Activated CD8-positive, alpha-beta memory T cell treated with anti-CD3 and anti-CD28 coated beads for 1 hour (primary cell): ENCODE measurements at places on chromosomes 5 and 9.

DNA sequence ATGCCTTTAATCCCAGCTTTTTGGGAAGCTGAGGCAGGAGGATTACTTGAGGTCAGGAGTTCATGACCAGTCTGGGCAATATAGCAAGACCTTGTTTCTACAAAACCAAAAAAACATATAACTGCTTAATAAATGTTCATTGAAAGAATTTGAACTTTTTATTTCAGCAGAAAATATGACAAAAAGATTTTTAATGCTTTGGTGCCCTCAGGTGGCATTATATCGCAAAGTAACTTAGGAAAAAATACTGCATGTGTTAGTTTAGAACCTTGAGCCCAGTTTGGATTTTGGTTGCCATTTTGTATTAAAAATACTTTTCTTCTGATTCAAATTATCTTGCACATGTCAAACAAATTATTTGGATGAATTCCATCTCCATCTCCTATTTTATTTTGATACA is 103.2 kb downstream of the GPBP1 start:
- no peak for DNase-seq

DNA sequence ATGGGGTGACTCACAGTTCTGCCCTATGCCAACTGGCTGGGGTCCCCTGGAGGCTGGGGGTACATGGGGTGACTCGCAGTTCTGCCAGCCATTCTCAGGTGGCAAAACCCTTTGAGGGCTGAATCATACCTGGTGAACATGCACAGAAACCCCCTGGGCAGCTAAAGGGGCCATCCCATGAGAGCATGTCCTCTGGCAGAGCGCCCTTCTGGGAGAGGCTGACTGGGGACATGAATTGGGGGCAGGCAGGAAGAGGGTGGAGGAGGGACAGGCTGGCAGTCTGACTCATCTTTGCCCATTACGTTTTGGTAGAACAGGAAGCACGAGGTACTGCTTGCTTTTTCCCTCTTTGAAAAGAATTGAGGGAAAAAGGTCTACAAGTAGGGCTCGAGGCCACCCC is 16.7 kb downstream of the TRAF1 start:
- no peak for DNase-seq

DNA sequence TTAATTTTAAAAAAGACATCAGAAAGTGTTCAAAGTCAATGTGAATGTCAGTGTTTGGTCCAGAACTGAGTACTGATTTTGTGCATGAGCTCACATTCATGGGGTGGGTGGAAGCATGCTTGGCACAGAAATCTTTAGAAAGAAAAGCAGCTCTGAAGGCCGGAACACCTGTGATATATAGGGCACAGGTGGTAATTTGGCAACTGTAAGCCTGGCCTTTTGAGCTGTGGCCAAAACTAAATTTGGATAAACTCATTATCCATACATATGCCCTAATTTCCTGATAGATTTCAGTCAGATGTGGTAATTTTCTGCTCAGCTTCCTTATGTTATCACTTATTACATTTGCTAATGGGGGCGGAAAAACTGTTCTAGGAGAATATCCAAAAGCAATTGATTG is 211.4 kb downstream of the HCN1 start:
- no peak for DNase-seq

DNA sequence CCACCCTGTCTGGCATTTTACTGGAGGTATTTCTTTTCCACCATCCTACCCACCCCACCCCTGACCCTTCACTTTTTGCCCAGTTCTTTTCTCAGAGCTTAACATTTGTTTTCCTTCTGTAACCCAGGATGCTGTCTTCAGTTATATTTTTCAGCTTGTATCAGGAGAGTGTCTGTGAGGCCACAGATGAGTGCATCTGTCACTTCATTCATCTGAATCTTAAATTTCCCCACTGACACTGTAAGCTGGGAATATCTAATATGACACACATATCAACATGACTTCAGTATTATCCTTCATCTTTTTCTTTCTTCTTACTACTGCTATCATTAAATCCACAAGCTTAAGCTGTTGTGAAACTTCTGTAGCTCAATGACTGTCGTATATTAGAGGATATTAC is 4.9 kb downstream of the MARCHF3 start:
- DNase-seq, result no peak

DNA sequence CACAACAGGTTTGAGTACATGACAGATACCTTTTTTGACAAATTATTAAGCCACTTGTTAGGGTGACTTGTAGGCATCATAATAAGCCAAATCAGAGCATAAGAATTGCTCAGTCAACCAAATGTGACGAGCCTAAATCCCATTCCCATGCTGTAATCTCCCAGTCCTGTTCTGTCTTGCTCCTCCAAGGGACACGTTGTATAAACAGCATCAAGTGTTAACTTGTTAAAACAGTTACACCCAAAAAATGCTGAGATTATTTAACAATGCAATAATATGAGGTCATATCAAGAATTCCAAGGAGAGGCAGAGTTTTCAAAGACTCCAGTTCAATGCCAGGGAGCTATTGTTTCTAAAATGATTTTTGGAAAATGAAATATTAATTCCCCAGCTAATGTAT is 76.2 kb downstream of the SH3TC2 start:
- DNase-seq, result no peak

GRCh38 chr5:171612749-171613148 is 172.9 kb upstream of the SMIM23 start:
- DNase-seq, result no peak

GRCh38 chr5:115939059-115939458 is 23.2 kb upstream of the LVRN start:
- no peak for DNase-seq

GRCh38 chr9:129185991-129186390 is 7.9 kb upstream of the IER5L start:
- no peak for DNase-seq

- no peak for DNase-seq
Observed at GRCh38 chr5:75199946-75200345, 36.7 kb downstream of the ANKRD31 start.

DNA sequence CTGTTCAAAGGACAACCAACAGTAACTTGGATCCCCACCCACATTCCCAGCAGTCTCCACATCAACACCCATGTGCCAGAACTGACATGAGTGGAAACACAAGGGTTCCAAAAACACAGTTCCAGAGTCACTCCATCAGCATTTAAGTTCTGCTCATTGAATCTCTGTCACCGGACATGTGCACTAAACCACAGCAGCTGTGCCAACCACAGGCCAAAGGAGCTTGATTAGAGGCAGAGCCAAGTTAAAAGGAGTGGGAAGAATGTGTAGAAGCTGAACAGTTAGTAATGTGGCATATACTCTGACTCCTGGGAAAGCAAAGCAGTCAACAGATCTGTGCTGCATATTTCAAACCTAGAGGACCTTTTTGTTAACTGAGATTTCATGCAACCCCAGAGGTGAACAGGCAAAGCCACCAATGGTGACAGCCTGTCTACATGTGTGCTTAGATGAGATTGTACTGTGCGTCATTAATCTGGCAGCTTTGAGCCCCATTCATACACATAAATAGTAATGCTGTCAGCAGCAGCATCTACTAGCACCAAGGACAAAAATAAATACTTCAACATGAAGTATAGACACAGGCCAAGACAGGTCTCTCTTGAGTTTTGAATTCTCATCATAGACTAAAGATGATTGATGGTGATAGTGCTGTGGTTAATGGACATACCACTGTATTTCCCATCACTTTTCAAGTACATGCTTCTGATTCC is 16.4 kb upstream of the FST start:
- DNase-seq, result no peak

DNA sequence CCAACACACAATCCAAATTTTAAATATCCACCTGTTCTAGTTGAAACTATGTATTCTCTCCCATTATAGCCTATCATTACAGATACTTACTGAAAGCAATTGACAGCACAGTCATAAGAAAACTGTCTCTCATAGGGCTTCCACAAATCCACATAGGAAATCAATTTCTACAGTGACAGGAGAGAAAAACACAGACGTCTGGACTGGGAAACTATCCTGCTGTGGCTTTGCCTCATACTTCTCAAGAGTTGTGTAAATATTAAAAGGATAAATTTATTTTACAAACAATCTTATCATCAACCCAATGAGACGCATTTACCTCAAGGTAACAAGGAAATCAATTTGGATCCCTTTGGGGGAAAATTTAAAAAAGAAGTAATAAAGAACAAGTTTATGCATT is 517.5 kb downstream of the EFNA5 start:
- DNase-seq, result no peak

DNA sequence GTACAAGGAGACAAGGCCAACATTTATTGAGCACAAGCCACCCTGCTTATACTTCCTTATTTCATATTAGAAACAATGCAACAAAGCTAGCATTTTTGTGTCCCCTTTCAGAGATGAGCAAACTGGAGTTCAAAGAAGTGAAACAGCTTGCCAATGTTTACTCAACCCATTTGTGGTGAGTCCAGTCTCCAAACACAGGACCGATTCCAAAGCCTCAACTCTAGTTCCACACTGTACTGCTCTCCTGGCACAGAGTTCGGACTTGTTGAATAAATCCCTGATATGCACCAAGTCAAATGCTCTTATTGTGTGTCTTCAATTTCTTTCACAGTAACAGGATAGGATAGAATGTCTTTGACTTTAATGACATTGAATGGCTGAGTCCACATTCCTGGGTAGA is 604.8 kb upstream of the BRINP1 start:
- no peak for DNase-seq

DNA sequence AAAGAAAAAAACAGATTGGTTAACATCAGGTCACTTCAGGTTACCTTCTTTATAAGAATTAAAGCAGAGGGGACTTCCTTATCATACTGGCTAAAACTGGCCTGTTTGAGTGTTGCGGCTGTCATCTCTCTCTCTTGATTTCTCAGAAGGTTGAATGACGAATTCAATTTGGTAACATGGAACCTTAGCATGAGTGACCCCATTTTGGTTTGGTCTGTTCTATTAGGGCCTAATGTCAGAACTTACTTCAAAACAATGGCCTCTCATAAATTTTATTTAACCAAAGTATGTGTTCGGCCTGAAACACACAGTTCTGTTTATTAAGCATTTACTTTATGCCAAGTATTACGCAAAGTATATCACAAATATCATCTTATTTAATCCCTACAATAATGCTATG is 147.5 kb downstream of the CAAP1 start:
- no peak for DNase-seq

- no peak for DNase-seq
Observed at GRCh38 chr5:83492331-83492730, 20.8 kb downstream of the VCAN start.

DNA sequence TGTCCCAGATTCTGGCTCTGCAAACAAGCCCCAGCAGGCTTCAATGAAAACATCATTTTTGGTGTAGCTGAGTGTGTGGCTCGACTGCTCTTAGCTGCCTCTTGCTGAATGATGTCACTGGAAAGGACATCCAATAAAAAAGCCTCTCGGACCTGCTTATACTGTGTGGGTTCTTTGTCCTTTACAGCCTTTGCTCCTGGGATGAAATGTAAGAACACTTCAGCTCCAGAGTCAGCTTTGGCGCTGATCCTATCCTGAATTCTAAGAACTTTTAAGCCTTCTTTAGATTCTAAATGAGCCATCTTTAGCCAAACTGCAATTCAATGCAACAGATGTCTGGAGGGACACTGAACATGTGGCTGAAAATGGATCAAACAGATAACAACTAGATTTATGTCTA is 404.6 kb upstream of the C9orf72 start:
- DNase-seq, result no peak
